Fibroblast of gingiva (primary cell): ENCODE measurements at places on chromosomes 5 and 9.

- DNase-seq = no peak
Measured at GRCh38 chr9:121098567-121099198, 23.9 kb downstream of the CNTRL start.

DNA sequence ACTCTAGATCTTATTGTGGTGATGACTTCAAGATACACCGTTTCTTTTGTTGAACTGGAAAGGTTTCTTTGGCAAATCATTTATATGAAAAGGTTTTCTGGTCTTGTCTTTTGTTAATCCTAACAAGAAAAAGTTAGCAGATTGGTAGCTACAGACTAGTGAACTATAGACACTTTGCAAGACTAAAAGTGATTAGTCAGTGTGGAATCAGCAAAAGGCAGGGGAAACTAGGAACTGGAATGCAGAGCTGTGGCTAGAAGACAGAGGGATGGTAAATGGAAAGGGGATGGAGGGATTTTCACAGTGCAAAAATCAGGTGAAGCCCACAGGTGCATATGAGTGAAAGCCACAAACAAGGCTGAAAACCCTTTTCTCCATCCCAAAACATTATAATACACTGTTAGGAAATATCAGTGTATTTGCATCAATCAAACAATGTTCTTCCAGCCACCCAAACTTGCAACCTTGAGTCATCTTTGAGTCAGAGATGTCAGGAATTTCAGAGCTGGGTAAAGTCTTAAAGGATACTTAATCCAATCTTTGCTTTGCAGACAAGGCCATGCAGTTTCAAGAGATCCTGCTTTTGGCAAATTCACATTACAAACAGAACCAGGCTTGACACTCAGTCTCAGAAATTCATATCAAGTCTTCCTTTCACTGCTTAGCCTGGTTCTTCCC, 52.7 kb downstream of the PLK2 start:
- peak; percentile 51 for DNase-seq

- no peak for DNase-seq
Measured at GRCh38 chr5:15440434-15440833, 59.5 kb upstream of the FBXL7 start.

- no peak for DNase-seq
Measured at GRCh38 chr9:26375448-26375847, 517.2 kb downstream of the CAAP1 start.

- DNase-seq = peak; percentile 74
Measured at GRCh38 chr5:53360811-53361210, 119.6 kb upstream of the FST start.

GRCh38 chr9:136711751-136712689, at the start of gene DIPK1B:
Gene DIPK1B, plus strand, starts transcription at chr9:136712572. Its CDS starts 94 bp downstream, at chr9:136712666.
- DNase-seq = no peak

GRCh38 chr5:137733006-137733405, 2.9 kb downstream of the KLHL3 start:
- DNase-seq = no peak

DNA sequence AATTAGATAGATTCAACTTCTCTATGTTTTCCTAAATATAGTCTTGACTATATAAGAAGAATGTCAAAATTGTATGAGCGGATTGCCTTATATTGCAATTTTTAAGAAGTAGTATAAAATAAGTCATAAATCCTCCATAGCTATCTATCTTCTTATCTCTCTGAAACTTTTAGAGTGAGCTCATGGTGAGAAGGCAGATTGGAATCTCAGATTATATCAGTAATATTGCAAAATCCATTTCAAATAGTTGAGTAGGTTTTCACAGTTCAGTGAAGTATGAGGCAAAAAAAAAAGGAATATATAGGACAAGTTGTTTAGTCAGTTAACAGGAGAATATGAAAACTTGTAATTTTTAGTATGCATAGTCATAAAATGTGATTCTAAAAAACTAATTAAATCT, 156.4 kb downstream of the FAM174A start:
- DNase-seq = no peak

GRCh38 chr9:95756986-95757385, 118.5 kb upstream of the ERCC6L2 start:
- DNase-seq = peak; percentile 90

DNA sequence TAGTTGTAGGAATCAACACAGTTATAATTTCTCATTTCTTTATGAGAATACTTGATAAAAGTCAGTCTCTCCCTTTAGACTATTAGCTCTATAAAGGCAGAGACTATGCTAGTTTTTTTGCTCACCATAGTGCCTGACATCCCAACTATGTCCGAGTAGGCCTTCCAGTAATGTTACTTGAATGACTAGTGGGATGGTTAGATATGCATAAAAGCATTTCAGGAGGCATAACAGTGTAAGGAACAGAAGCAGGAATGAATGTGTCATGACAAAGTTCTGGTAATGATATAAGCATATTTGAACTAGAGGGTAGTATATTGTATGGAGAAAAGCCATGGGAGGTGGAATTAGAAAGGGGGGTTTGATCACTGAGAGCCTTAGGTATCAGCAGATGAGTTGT, 77.4 kb upstream of the C5orf46 start:
- DNase-seq = no peak

- no peak for DNase-seq
Measured at GRCh38 chr5:133757396-133757945, 145.1 kb upstream of the FSTL4 start.

GRCh38 chr5:55623789-55624188, 88.3 kb downstream of the SLC38A9 start:
- no peak for DNase-seq

DNA sequence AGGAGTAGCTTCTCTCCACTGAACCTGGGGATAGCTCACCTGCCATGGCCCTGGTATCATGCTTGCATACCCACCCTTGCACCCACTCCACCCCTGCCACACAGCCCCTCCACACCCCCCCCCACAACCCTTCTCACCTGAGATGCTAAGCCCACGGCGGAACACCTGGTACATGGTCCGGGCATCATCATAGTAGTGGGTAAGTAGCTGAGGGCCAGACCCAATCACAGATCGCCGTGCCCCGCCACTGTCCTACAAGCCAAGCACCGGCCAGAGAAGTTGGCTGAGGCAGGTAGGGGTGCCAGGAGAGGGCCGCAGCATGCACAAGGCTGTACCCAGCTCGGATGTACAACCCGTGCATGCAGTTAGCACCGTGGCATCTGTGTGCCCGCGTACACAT, 20.7 kb downstream of the ACSL6 start:
- no peak for DNase-seq

DNA sequence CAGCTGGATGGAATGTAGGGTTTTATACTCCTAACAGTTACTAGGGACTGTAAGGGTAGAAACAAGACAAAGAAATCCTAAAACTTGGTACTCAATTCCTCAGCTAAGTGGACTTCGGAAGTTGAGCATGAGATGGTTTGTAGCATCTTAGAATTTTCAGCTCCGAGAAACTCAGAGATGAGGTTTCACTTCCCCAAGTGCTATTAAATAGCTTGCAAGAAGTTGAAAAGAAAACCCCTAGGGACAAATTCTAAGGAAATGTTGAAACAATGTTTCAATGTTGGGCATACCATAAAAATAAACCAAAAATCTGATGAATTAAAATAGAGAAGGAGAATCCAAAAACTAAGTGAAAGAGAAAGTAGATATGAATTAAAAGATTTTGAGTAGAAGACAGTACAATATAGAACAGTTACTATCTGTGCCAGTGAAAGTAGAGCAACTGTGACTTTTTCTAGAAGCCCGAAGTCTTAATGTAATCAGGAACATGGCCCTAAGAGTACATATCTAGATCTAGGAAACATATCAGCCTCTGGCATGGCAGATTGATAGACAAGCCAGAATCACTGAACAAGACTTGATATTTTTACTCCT, 308.6 kb upstream of the RGMB start:
- peak; percentile 75 for DNase-seq

DNA sequence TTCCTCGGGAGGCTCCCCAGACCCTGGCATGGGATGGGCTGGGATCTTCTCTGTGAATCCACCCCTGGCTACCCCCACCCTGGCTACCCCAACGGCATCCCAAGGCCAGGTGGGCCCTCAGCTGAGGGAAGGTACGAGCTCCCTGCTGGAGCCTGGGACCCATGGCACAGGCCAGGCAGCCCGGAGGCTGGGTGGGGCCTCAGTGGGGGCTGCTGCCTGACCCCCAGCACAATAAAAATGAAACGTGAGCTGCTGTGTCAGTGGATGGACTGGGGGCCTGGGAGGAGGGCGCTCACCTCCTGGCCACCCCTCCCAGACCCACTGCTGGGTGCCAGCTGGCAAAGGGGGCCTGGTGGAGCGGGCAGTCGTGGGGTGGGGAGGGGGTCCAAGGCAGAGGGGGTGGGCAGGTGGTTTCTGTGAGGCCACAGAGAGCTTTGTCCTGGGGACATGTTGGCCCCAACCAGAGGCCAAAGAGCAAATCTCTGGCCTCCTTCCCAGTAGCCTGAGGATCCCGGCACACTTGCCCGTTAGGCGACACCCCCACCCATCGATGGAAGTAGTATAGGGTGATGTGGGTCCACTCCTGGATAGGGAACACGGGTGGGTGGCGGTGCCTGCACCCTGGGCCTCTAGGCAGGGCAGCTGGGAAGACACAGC, 9.8 kb downstream of the EGFL7 start:
- no peak for DNase-seq

GRCh38 chr5:76818844-76819831, at the start of gene F2RL1:
Gene F2RL1, plus strand, starts transcription at chr5:76819030. Its CDS starts 153 bp downstream, at chr5:76819183.
- DNase-seq = peak; percentile 33

- DNase-seq = no peak
Measured at GRCh38 chr5:34511915-34512314, 144.2 kb upstream of the RAI14 start.

- peak; percentile 40 for DNase-seq
Measured at GRCh38 chr9:14315875-14316601, 2.1 kb upstream of the NFIB start.

- no peak for DNase-seq
Measured at GRCh38 chr9:120934281-120934680, 7.7 kb upstream of the TRAF1 start.

DNA sequence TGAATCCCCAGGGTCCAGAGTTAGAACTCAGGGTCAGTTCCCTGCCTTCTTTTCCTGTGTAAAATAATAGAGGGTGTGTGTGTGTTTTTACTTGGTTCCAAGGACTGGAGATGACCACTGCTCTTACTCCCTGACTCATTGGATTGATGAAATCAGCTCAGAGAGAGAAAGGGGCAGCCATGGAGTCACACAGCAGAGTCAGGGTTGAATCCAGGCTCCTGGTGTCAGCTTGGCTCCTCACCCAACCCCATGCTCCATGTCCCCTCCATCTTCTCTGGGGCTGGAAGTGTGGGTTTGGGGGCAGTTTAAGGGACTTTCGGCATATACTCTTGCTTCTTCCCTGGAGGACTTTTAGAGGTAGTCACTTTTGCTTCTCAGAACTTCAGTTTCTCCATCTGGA, 21.6 kb downstream of the DAB2IP start:
- DNase-seq = no peak

DNA sequence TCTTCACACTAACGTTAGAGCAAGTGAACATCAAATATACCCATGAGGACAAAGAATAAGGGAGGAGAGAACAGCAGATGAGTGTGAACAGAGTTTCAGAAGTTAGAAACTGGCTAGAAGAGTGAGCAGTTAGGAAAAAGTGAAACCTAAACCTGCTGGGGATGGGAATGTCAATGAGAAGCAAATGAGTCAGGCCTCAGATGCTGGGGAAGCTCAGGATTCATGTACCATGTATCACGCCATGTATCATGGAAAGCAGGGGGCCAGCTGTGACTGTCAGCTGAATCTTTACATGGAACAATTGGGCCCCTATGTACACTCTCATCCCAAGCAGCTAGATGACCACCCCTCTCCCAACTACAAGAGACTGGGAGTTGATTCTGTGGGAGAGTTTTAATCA, 16.2 kb downstream of the GDF9 start:
- DNase-seq = no peak

- DNase-seq = no peak
Measured at GRCh38 chr9:1875251-1875851, 139.8 kb upstream of the SMARCA2 start.
